ENCODE measurements at places on chromosomes 3 and 15.

GRCh38 chr15:65071381-65071811 lies 3.6 kb upstream of the RASL12 start:
- no peak for DNase-seq

- DNase-seq, result no peak
These were observed 172.2 kb downstream of the RPLP1 start for GRCh38 chr15:69624816-69625215.

DNA sequence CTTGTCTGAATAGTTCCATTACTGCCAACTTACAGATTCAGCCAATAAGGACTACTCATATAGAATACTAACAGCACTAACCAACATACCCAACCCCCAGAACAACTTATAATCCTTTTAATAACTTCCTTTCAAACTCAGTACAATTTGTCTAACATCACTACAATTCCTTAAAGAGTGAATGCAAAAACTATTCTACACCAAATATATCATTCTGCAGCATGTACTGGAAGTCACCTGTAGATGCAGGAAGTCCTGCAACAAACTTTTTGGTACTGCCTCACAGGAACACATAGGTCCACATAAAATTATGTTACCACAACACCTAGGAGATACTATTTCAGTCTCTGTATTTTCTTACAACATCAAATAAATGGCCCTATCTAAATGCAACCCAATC lies 2.1 kb downstream of the CCNL1 start:
- DNase-seq, result no peak

DNA sequence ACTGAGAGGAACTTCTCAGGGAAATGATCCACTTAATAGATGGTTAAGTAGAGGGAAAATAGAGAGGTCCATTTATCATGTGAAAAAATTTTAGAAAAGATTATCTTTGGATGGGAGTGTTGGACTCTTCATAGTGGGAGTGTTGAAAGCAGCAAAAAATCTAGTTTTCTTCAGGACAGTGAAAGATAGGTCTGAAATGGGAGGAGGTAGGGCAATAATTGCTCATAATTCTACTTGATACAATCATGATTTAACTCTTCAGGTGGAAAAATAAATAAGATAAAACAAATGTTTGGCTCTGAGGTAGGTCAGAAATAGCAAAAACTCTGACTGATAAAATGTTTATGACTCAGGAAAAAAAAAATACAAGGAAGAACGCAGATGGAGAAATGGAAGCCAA lies 144.1 kb upstream of the DPH6 start:
- DNase-seq, result no peak

DNA sequence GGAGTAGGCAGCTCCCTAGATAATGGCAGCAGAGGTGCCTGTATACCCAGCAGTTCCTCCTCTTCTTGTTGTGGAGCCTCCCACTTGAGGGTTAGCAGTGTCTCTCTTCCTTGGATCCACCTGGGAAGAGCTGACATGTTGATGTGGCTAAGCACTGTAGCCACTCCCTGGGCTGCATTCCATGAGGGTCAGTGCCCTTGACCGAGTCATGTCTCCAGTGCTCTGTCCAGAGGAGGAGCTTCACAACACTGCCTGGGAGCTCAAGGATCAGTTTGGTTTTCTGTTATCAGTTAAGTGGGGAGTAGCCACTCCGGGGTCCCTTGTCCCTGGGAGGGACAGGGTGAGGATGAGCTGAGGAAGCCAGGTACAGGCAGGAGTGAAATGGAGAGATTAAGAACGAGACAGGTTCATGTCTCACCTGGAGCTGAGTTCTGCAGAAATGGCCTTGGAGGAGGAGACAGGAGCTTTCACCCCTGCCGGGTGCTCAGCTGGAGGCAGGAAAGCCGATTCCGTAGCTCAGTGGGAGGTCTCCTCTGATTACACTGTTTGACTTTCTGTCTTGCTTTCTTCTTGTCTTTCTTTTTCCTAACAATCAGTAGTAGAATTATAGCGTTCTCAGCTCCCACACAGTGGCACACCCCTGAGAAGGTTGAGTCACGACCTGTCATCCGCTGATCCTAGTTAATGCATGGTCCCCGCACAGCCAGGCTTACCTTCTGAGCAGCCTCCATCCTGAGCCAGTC lies 57.9 kb upstream of the SEC22A start:
- DNase-seq, result no peak

GRCh38 chr3:58874248-58874741 lies 175.5 kb downstream of the CFAP20DC start:
- peak; percentile 2 for DNase-seq

- DNase-seq, result no peak
These were observed 302.3 kb upstream of the ICE2 start for GRCh38 chr15:60781211-60781713.

- DNase-seq, result no peak
These were observed 22.8 kb upstream of the P2RY1 start for GRCh38 chr3:152811974-152812760.

GRCh38 chr3:46096781-46097180 lies 69.5 kb upstream of the XCR1 start:
- DNase-seq, result no peak

DNA sequence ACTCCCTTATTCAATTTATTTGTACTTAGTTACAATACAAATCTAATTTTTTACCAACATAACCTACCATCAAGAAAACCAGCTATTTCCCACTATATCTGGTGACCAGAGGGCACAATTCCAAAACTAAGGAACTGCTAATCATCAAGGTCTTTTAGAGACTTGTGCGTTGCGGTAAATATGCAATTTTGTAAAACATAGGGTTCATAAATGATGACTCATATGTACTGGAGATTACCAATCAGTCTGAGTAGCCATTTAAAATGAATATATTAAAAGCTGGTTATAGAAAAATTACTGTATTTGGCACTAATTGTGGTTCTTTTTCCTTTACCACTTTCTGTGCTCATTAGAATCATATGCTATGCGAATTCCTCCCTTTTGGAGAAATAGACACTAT lies 859.6 kb downstream of the ROBO1 start:
- no peak for DNase-seq

DNA sequence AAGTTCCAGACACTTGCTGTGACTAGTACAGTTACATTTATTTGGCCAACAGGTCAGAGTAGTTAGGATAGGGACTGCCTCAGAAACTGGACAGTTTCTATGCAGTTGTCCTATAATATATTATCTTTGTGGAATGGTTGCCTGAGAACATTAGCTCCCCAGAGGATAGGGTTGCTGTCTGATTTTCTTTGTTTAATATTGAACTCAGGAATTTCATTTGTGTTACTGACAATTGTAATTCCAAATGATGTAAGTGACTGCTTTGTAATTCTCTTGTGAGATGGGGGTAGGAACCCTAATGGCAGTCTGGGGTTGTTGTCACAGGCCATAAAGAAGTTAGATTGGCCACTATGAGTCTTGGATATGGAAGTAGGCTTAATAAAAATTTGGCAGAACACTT lies 2.2 kb downstream of the NXPE3 start:
- DNase-seq, result no peak

Measured in suppressor macrophage (primary cell).